ENCODE measurements at places on chromosomes 13 and 19.

DNA sequence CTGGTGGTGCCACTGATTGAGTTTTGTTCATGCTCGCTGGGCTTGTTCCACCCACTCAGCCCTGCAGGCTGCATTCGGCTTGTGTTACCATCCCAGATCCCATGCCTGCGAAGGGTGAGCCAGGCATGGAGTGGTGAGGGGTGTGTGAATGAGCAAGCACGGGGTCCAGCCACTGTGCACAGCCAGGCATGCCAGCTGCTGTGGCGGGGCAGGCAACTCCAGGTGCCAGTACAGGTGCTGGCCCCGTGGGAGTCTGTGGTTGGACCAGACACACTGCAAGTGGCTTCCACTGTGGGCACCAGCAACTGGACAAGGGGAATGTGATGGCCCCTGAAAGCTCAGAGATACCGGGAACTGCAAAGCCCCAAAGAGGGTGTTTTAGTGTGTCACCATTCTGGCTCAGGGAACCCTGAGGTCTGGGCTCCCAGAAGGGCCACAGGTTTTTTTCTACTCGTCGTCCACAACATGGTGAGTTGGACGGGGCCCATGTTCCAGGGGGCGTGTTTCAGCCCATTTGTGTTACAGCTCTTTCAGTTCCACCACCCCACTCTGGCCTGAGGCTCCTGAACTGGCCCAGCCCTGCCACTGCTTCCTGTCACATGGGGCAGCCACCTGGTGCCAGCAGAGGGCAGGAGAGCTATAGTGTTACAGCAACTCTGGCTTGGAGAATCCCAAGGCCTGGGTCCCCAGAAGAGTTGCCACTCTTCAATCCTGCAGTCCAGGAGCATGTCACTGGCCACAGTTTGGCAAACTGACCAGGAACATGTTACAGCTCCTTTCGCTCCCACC lies 217.0 kb upstream of the OBI1 start:
- peak; percentile 12 for DNase-seq

DNA sequence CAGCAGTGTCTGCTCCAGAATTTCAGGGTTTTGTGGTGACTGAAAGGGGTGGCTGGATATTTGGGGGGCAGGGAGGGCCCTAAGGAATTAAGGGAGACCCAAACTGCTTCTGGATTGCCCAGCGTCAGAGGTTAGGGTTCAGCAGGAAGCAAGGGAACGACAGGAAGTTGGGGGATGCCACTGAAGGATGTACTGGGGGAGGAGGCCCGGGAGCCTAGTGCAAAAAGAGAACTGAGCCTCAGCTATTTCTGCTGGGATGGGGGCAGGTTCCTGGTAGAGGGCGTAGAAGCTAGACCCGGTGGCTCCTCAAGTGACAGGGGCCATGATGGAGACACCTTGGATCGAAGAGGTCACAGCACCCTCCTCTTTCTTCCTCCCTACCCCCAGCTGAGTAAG lies 1.1 kb downstream of the CYP2S1 start:
- DNase-seq = no peak

GRCh38 chr19:10553943-10554381 lies 10.3 kb downstream of the ATG4D start:
- no peak for DNase-seq

GRCh38 chr13:45178349-45179162 lies 22.3 kb downstream of the KCTD4 start:
- DNase-seq = no peak

DNA sequence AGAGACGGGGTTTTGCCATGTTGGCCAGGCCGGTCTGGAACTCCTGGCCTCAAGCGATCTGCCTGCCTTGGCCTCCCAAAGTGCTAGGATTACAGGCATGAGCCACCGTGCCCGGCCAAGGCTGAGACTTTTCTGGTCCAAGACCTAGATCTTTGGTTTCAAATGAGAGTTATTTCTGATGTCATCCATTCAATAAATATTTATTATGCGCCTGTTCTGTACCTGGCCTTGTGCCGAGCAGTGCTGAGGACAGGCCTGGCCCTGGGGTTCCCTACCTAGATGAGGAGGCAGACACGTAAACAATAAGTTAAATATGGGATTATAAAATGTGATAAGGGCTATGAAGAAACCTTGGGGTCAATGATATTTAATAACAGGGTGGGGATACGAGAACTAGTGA lies 4.5 kb downstream of the RELB start:
- no peak for DNase-seq

- DNase-seq = no peak
These were observed 215.1 kb upstream of the ZNF507 start for GRCh38 chr19:32130332-32130731.

- no peak for DNase-seq
These were observed 29.3 kb upstream of the PSG8 start for GRCh38 chr19:42794765-42795164.

DNA sequence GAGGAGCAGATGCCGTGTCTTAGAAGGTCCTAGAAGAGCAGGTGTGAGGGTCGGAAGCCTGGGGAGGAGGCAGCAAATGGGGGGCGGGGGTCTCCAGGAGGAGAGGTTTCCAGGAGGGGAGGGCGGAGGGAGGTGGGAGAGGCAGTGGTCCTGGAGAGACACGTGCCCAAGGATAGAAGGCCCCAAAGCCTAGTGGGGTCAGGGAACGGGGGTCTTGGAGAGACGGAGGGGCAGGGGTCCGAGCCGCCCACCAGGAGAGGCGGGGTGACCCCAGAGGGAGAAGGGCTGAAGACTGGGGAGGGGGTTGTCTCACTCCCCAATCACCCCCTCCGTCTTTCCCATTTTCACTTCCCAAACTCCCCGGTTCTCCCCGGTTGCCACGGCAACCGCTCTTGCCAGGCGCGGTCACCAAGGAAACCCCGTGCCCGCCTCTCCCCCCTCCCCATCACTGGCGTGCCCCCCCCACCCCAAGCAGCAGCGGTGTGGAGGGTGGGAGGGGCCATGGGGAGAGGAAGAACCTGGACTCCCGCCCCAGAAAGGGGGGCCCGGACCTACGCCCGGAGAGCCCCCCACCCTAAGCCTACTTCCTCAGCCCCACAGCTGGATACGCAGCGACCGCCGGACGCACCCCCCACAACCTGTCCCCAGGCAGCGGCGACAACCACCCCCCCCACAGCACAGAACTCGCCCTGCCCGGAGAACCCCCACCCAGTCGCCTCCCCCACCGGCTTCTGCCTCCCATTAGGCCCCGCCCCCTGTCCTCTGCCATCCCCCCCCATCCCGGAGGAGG lies 988 bp downstream of the LRRC4B start:
- DNase-seq = no peak

GRCh38 chr19:56134654-56134921 lies 6.5 kb upstream of the ZNF444 start:
- no peak for DNase-seq

DNA sequence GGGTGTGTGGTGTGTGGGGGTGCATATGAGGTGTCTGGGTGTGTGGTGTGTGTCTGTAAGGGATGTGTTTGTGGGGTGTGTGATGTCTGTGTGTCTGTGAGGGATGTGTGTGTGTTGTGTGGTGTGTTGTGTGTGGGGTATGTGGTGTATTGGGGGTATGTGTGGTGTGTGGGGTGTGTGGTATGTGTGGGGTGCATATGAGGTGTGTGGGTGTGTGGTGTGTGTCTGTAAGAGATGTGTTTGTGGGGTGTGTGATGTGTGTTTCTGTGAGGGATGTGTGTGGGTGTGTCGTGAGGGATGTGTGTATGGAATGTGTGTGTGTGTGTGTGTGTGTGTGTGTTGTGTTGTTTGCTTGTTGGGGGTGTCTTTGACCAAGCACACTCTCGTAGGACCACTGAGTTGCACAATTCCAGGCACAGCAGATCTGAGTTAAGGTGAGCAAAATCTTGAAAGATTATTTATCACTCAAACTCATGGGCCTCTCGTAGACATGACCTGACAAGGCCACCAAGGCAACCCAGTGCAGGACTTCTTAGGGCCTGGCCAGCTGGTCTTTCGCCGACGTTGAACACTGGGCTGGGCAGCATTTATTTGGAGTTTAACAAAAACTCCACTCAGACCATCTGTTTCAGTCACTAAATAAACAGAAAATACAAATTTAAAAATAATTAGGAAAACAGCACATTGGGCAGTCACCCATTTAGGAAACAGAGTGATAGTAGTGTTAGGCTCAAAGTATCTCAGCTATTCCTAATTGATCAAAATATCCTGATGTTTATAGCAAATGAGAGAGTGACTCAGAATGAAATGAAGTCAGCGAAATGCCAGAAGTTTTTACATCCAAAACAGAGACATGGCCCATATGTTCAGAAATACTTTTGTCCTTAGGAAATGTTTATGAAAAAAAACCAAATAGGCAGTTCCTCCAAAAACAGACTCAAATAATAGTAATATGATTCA lies 301.1 kb downstream of the FGF9 start:
- no peak for DNase-seq

Measured in RPMI8226 (cell line).